ENCODE measurements at places on chromosomes 7 and 10.

- no peak for DNase-seq
Observed at GRCh38 chr10:98917828-98918227, 317.8 kb downstream of the HPSE2 start.

- DNase-seq, result no peak
Observed at GRCh38 chr7:104946338-104946737, 67.7 kb upstream of the KMT2E start.

- DNase-seq, result no peak
Observed at GRCh38 chr10:3225561-3225960, 53.0 kb upstream of the PITRM1 start.

DNA sequence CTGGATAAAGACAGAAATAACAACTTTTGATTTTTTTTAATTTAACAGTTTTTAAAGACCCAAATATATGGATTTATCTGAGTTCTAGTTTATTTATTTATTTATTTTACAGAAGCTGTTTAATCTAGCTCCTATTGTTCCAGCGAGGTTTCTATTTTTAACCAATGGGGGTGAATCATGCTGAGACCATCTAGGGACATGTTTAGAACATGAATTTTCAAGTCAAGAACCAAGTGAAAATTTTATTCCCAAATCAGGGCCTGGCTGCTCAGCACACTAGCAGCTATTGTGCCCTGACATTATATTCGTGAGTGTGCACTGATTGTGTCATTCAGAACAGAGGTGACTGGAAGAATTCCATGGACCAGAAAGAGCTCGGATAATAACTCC is 24.6 kb upstream of the MPP7 start:
- no peak for DNase-seq

DNA sequence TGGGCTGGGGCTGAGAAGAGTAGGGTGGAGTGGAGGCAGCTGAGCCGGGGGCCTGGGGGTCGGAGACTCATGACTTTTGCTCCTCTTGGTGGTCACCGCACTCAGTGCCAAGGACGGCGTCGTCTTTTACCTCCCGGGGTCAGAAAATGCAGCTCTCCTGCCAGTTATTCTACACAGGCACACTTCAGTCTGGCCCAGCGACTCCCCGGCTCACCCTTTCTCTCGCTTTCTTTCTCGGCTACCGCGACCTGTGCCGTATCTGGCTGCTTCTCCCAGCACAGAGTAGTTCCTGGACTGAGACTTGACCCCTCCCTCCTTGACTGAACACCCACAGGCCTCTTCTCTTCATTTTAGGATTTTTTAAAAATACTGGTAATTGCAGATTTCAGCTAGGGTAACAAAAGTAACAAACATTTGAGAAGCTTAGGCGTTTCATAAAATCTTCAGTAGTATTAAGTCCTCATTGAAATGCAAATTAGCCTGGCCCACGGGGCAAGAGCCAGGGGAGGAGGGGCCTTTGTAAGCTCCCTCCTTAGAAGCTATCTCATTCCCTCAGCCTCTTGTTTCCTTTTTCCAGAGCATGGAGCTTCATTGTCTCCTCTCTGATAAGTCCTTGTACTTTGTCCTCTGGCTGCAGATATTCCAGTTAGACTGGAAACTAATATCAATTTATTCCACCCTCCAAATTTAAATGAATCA is 1.1 kb upstream of the PRLHR start:
- DNase-seq, result no peak

- DNase-seq, result no peak
Observed at GRCh38 chr10:11874568-11875493, 51.7 kb downstream of the PROSER2 start.

DNA sequence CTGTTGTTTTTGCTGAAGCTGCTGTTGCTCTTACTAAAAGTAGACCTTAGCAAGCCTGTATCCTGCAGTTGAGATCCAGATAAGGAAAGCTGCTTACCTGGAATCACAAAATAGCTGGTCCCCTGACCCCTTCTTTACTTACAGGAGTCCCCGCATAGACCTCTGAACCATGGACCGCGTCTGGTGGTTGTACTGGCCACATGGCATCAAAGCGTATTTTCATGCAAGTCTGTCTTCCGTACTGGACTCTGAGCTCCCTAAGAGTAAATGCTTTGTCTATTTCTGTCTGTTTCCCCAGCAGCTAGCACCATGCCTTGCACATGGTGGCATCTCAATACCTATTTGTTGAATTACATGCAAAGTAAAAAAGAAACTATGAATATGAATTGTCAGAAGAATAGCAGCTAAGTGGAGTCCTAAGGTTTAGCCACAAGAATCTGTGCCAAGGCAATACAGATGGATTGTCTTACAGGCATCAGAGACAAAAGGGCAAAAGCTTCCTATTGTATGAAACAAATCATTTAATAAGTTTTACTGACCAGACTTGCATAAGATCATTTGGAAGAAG is 159.2 kb downstream of the PAXIP1 start:
- no peak for DNase-seq

DNA sequence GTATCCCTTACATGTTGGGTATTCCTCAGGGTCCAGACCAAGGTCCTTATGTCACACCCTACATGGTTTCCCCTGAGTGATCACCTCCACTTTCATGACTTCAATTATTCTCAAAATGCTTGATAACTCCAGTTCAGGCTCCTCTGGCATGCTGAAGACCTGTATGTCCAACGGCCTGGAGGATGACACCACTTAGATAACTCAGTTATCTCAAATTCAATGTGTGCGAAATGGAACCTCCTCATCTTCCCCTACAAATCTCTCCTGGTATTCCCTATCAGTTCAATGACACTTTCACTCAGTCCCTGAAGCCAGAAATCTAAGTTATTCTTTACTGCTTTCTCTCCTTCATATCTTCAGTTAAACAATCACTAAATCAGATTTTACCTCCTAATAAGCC is 8.7 kb upstream of the LUC7L2 start:
- DNase-seq, result no peak

DNA sequence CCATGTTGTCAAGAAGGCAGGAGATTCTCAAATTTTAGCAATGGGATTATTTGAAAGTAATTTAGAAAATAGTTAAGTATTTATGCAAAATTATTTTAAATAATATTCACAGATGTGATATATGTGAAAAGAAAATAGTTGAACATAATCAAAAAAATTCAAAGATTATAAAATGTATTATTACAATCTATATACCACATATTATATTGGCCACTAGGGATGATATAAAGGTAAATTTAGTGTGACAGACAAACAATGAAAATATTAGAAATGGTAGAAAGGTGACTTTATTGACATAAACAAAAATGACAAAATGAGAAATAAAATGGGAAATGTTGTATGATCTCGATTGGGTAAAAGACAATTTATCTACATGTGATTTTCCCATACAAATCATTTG is 385.5 kb downstream of the PCDH15 start:
- DNase-seq, result no peak

- DNase-seq, result no peak
Observed at GRCh38 chr7:34569975-34570699, 87.9 kb upstream of the NPSR1 start.

DNA sequence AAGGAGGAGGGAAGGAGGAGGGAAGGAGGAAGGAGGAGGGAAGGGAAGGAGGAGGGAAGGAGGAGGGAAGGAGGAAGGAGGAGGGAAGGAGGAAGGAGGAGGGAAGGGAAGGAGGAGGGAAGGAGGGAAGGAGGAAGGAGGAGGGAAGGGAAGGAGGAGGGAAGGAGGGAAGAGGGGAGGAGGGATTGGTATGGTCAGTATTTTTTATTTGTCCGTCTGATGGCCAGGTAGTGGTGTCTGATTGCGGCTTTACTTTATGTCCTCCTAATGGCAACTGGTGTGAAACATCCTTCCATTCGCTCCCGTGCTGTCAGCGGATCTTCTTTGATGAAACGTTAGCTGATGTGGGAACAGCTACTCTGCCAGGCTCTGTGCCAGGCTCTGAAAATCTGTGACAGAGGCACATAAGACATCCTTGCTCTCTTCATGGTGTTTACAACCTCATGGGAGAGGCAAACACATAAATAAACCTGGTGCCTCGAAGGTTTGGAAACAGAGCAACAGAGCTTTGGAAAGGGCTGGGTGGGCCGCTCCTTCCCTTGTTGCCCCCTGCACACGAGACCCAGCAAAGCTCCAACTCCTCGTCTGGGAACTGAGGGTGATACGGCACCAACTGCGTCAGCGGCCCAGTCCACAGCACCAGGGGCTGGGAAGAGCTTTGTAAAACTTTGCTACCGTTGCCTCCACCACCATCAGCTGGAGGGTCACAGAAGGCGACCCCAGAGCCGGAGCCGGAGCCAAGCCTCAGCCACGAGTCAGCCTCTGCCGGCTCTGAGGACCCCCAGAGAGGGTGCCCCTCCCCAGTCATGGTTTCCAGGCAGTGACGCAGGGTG is 40.3 kb downstream of the PDGFA start:
- no peak for DNase-seq

- DNase-seq, result no peak
Observed at GRCh38 chr10:78433766-78434535, 400.3 kb downstream of the RPS24 start.

DNA sequence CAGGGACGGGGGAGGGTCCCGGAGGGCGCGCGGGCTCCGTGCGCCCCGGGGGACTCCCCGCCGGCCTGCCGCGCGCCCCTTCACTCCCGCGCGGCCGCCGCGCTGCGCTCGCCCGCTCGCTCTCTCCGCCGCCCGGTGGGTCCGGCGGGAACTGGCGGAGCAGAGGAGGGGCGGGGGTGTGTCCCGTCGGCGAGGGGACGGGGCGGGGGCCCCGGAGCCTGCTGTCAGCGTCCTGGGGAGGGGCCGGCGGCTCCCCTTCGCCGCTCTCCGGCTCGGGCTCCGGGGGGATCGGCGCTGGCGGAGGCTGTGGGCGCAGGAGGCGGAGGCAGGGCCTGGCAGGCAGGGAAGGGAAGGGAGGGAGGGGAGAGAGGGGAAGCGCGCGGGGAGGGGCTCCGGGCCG is at the start of gene SH3PXD2A:
Gene SH3PXD2A, minus strand, starts transcription at position 153 of the 400 bp plus-strand sequence. CDS start 310 bp downstream, outside the sequence.
- DNase-seq, result no peak

- no peak for DNase-seq
Observed at GRCh38 chr10:127921753-127922145, 14.8 kb downstream of the PTPRE start.

DNA sequence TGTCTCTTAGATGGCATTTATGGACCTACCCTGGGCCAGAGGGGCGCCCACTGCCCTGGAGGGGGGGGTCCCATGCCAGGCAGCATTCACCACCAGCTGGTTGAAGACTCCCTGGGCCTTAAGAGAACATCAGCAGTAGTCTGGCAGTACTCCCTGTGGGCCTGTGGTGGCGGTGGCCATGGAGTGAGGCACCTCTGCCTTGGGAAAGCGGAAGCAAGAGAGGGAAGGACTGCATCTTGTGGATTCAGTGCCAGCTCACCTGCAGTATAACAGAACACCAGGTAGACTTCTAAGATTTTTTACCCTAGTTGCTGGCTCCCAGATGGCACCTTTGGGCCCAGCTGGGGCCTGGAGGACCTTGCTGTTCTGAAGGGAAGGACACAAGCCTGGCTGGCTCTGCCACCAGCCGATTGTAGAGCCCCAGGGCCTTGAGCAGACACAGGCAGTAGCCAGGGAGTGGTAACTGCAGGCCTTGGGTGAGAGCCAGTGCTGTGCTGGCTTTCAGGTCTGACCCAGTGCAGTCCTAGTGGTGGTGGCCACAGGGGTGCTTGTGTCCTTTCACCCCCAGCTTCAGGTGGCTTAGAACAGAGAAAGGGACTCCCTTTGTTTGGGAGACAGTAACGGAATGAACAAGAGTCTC is 15.8 kb downstream of the PLAC9 start:
- no peak for DNase-seq

DNA sequence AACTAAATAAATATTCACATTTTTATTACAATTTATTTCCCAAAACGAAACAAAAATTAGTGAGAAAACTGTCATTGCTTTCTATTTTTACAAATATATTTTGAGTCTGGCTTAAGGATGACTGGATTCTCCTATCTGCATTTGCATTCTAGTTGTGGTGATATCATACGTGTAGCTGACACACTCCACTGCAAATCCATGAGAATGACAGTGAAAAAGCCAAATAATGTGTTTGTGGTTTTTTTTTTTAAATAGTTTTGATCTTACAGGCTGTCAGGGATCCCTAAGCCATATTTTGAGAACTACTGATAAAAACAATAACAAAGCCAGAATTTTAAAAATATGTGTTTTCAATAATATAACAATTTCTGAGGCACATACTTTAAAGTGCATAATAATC is 5.8 kb upstream of the STAMBPL1 start:
- no peak for DNase-seq

GRCh38 chr10:98899018-98899417 is 336.6 kb downstream of the HPSE2 start:
- no peak for DNase-seq

DNA sequence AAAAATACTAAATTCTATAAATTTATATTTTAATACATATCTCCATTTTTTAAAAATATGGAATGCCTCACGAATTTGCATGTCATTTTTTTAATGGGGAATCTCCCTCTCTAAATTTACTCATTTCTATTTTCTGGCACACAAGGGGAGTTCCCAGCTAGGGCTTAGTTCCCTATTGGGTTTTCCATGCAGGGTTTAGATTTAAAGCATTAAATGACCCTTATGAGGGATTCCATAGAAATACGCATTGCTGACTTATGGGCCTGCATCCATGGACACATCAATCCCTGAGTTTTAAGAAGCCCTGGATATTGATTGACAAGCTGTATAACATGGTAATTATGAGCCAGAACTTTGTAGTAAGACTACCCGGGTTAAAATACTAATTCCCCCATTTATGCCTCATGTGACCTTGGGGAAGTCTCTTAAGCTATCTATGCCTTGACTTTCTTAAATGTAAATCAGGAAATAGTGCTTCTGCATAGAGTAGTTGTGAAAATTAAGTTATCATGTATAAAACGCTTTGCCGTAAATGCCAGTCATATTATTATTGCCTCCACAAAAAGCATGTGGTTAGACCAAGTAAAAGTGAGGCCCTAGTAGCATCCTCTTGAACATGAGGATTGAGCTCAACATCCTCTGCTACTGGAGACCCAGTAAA is 78.8 kb upstream of the ANKRD1 start:
- DNase-seq, result no peak

DNA sequence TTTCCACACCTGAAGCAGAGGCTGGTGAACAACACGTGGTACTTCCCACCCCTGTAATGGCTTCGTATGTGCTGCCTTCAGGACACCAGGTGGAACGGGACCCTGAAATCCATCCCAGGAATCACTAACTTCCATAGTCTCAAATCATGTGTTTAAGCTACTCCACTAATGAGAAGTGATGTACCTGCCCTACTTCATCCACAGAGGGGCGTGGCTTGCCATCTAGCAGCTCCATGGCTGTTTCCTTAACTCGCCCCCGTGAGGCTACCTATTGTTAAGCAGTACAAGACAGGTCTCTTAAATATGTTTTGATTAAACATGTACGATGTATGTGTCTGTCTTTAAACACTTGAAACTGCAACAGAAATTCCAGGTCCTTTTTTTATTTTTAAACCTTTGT is 31.8 kb downstream of the ARL3 start:
- DNase-seq, result no peak

- peak; percentile 23 for DNase-seq
Observed at GRCh38 chr7:141158561-141158960, 84.7 kb downstream of the TMEM178B start.

DNA sequence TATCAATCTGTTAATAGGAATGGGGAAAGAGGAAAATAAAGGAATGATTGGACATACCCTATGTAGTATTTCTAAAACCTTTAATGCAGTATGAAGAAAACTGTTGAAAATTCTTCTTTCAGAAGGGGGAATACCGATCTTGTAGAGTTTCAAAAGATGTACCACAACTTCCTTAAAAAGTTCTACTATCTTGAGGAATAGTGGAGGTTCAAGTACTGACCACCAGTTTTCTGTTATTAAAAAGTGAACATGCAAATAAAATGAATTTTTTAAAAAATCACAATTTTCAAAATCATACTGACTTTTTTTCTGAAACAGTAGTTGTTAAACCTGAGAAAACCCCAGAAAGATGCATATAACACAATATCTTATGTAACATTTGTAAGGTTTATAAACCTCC is 86.5 kb downstream of the HERC4 start:
- DNase-seq, result no peak

- DNase-seq, result no peak
Observed at GRCh38 chr7:25596443-25596842, 368.2 kb upstream of the NPVF start.

Measured in GM18507 (cell line).